CD8-positive, alpha-beta memory T cell (primary cell): ENCODE measurements at places on chromosomes 1 and 21. TPM values are rescaled to one million over a fixed set of nuclear protein-coding genes. Genes with fewer than 3 reads are reported as not detected.

- DNase-seq = peak; percentile 30
Measured at GRCh38 chr1:6260961-6261614, at the start of gene GPR153. Gene GPR153 (minus strand): TSS chr1:6261098. CDS start chr1:6254905, 6,193 bp downstream.

- no peak for DNase-seq
Measured at GRCh38 chr1:199970125-199970524, 57.4 kb upstream of the NR5A2 start.

Gene HEYL
- polyA plus RNA-seq = not detected

DNA sequence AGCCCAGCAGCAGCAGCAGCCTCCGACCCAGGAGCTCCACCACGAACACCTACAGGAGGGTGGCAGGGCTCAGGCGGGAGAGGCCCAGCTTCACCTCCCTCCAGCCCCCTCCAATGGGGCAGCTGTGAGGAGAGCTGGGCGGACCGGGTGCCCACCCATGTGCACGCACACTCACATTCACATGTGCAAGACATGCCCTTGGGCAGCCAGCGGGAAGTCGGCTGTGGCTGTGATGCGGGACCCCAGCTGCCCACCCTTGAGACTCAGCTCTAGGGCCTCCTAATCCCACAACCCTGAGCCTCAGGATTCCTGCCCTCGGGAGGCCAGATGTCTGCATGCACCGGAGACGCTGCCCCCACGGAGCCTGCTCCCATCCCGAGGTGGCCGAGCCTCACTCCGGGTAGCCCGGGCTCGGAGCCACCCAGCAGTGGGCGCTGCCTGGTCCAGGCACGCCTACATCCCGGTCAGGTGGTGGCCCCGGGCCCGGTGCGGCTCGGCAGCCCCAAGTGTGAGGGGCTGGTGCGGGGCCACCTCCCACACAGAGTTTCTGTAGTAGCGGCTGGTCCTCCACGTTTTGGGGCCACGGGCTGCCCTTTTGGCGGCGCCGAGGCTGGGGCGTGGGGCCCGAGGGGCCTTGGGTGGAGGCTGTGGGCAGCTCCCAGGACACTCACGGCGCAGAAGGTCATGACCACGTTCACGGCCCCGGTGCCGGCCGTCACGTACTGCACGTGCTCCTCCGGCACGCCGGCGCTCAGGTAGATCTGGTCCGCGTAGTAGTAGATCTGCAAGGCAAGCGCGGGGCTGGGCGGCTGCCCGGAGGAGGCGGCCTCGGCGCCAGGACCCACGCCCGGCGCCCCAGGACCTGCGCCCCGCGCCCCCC is 12.9 kb upstream of the SLC2A7 start:
- no peak for DNase-seq

Gene NR5A2
- not detected for polyA plus RNA-seq

DNA sequence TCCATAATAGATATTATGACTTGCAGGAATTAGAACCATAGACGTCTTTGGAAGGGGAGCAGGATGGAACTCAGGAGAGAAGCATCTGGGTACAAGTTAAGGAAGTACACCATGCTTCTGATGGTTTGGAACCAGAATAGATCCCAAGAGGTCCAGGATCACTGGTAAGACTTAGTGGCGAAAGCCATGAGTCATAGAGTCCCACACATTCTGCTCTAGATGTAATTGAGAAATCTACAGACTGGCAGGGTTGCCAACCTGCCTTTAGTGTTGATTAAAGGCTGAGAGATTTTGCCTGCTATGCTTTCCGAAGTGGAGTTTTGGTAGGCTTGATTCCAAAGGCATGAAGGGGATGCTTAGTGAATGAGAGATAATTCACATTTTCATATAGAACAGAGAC is 57.1 kb upstream of the C1orf87 start:
- no peak for DNase-seq

DNA sequence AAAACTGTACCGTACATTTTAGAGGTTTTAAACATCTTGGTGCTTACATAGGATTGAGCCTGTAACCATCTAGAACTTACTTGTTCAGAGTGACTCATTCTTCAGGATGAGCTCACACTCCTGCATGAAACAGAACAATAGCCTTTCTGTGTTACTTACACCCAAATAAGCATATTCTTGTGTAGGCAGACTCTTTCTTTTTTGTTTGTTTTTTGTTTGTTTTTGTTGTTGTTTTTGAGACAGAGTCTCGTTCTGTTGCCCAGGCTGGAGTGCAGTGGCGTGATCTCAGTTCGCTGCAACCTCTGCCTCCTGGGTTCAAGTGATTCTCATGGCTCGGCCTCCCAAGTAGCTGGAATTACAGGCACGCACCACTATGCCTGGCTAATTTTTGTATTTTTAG is 3.8 kb upstream of the CA6 start:
- DNase-seq = no peak

DNA sequence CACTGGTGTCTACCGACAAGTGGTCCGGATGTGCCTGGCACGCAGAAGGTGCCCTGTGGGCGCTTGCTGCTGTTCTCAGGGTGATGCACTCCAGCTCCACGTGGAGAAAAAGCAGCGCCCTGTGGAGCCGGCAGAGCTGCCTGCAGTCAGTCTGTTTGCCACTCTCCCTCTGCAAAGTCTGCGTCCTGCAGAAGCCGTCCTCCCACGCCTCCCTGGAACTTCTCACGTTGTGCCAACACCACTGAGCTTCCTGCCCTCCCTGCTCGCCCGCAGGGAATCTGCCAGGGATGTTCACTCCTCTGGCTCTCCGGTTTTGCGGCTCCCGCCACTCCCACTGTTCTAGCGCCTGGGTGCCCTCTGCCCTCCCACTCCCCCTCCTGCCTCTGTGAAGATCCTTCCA is 19.8 kb upstream of the UBXN10 start:
- DNase-seq = no peak

DNA sequence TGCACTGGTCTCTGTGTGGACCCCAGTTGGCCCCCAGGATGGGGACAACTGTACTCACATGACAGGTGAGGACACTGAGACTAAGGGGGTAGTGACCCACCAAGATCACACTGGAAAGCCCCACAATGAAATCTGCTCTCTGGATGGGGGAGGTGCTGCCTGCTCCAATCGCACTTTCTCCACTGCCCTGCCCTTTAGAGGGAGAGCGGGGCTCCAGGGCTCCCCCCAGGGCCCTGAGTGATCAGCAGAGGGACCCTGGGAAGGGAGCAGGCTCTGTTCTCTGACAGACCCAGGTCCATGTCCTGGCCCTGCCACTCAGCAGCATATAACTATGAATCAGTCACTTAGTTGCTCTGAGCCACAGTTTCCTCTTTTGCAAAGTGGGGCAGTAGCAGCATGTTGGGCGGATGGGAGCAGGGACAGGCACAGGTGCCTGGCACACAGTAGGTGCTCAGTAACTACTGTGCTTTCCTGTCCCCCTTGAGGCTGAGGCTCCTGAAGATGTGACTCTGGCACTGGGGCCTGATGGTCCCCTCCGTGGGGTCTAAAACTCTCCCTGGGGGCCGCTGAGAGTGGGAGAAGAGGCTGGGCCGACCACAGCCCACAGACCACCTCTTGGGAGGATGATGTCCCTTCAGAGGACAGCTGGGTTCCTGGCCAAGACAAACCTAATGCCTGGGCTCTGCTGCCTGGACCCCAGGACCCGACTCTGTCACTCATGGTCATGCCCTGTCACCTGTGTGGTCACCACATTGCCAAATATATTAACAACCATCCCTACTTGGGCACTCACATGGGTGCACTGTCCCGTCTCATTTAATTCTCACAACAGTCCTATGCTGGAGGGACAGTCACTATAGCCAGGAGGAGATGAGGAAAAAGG is 222.7 kb downstream of the PTPRU start:
- no peak for DNase-seq

DNA sequence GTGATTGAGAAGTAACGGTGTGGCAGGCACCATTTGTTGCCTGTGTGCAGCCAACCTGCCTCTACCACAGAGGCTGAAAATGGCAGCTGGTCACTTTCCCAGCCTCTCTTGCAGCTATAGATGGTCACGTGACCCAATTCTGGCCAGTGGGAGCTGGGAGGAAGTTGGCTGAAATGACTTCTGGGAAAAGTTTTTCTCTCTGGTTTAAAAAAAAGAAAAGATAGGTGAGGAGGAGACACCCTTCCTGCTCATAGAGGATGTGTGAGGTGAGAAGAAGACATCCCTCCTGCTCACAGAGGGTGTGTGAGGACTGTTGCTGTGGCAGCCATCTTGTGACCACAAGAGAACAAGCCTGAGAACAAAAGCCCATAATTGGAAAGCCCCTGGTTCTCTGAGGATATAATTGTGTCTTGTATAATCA is 122.8 kb downstream of the SYF2 start:
- DNase-seq = peak; percentile 19

- no peak for DNase-seq
Measured at GRCh38 chr1:109903376-109903930, 7.2 kb upstream of the CSF1 start.

GRCh38 chr1:230145505-230145899 is 78.5 kb downstream of the GALNT2 start:
- DNase-seq = no peak

GRCh38 chr1:150087415-150087814 is 19.8 kb downstream of the VPS45 start:
- no peak for DNase-seq

GRCh38 chr1:36650200-36651065 is 167.7 kb upstream of the CSF3R start:
- DNase-seq = peak; percentile 35

DNA sequence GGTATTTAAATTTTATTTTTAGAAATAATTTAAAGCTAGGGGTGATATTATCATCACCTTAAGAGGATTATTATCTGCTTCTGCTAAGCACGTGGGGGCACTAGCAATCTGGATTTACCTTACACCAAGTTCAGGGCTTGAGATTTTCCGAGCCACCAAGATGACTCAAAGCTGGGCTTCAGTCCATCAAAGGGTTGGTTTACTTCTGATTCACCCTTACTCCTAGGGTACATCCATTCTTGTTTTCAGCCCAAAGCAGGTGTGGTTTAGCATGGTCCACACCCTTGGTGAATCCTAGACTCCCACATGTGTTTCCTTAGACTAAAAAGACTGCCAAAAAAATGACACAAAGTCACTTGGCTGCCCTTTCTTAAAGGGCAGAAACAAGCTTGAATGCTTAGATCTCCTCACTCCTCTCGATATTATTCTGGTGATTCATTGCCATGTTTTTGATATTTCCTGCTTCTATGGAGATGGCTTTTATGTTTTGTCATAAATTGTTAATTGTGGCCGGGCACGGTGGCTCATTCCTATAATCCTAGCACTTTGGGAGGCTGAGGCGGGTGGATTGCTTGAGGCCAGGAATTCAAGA is 9.8 kb upstream of the PRSS38 start:
- DNase-seq = no peak

GRCh38 chr1:186099336-186100104 is 275.5 kb downstream of the TPR start:
- no peak for DNase-seq

DNA sequence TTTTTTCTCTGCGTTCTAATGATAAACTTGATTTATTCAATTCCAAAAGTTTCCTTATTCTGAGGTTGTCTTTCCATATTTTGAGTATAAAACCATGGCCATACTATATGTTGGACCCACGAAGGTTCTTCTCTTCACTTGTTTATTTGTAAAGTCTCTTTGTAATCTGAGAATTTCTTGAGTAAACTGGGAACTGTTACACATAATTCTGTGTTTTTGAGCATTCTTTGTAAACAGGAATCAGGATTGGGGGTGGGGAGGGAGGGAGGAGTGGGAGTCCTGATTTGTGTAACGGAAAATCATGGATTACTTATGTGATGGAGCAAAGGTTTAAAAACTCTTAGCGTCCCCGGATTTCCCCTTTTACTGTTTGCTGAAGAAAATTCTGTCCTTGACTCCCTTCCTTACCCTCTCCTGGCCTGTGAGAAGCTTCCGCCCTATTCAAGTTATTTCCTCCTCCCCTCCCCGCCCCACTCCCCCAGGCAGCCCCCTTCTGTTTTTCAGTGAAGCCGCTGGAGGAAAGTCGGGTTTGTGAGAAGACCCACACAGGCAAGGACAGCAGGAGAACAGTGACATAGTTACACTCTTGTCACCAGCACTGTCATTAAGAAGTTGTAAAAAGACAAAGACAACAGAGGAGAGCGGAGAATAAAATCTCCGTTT is 6.4 kb upstream of the NBPF11 start:
- DNase-seq = no peak

GRCh38 chr1:238409191-238409850 is 518.6 kb upstream of the ZP4 start:
- DNase-seq = no peak

Gene RIIAD1
- polyA plus RNA-seq = not detected

DNA sequence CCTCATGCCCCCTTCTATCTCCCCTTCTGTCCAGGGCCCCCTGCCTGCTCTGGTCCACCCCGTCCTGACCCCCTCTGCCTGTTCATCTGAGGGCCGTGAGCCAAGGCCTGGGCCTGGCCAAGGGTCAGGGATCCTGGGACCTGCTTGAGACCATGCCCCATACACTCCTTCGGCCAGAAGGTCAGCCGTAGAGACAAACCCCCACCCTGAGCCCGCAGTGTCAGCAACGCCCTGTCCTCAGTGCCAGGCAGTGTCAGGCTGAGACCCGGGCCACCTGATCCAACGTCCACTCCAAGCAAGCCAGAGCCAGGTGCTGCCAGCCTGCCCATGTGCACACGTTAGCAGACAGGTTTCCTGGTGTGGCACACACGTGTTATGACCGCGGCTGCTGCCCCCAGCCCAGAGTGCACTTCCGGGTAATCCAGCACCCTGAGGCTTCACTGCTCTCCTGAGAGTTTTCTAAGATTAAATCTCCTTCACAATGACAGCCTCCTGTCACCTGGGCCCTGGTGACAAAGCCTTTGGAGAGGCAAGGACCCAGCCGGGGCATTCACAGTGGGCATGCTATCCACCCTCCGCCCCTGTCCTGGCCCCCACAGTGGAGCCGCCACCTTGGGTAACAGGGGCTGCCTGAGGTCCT is 10.1 kb upstream of the SAMD11 start:
- DNase-seq = no peak

Gene FMN2
- polyA plus RNA-seq = not detected

GRCh38 chr1:116724765-116725375 is 29.4 kb upstream of the CD2 start:
- DNase-seq = peak; percentile 82

DNA sequence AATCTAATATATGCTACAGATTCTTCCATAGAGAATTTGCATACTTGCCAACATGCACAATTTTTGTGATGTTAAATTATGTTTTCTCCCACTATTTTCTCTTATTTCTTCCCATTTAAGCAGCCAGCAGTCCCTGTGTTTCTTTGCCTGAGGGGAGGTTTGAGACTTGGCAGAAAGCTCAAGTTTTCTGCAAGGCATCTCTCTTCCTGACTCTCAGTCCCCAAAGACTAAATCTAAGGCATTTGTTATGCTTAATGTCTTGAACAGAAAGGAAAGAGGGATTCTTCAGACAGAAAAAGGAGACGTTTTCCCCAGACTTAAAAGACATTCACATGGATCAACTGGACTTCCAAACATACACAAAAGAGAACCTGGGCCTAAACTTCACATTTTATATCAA is 354.4 kb downstream of the RYR2 start:
- DNase-seq = no peak

- no peak for DNase-seq
Measured at GRCh38 chr1:206550446-206550845, 43.1 kb downstream of the RASSF5 start.

Gene RGS8
- not detected for polyA plus RNA-seq

DNA sequence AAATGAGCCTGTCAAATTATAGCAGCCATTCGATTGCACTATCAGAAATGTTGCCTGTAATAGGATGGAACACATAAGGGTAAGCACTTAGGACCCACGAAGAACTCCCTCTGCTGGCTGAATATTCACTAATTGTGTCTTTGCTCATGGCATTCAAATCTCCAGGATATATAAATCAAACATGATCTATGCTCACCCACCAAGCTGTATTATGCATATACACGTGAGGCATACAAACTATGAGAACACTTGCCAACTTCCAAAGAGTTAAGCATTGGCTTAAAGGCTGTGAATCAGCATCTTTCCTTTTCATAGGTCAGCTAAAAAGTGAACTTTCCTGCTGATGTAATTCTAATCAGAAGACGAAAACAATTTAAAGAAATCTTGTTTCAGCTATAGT is 34.5 kb downstream of the TMPRSS15 start:
- no peak for DNase-seq
